ENCODE measurements at places on chromosomes 11 and 22. TPM values are rescaled to one million over a fixed set of nuclear protein-coding genes. Genes with fewer than 3 reads are reported as not detected.

GRCh38 chr11:19316434-19316833, 75.7 kb upstream of the E2F8 start:
- H3K4me1 ChIP-seq = no peaks in the 10 kb centered on the region
- DNase-seq = no peak
- no peak overlapping the region for H3K4me3 ChIP-seq
- H3K36me3 ChIP-seq = no peaks in the 10 kb centered on the region
- no peaks in the 10 kb centered on the region for H3K27me3 ChIP-seq

MMP20 gene
- not detected for total RNA-seq

DNA sequence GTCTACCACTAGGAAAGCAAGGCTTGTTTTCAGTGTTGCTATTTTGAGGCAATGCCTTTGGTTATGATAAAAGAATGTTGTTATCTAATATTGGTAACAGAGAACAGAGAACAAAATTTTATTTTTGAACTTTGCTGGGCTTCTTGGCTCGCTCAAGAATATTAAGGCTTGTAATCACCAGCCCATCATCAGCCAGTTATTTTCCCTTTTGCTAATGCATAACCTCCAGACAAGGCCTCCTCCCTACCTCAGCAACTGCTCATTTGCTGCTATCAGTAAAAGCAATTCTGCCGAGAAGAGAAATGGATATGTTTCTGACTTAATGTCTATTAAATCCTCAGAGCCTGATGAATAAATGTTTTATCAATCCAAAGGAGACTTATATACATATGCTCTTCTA, 8.9 kb downstream of the MTMR2 start:
- H3K4me1 ChIP-seq = no peaks in the 10 kb centered on the region
- no peak for DNase-seq
- H3K36me3 ChIP-seq = no peaks in the 10 kb centered on the region

DNA sequence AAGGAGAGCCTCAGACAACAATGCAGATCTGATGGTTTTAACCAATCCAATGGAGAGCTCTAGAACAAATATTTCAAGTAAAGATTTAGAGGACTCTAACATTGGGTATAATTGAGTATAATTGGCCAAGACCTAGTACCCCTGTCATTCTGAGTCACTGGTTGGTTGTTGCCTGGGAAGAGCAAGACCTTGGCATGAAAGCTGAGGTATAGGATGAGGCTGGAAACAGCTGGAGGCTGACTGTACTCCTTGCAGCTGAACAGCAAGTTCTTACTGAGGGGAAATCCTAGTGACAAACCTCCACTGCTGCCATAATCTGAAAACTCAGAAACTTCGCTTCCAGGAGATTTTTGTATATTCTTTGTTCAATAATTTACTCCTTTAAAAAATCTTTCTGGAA, 54.3 kb upstream of the MUC15 start:
- no peak overlapping the region for H3K27ac ChIP-seq
- H3K4me3 ChIP-seq = no peak overlapping the region
- H3K36me3 ChIP-seq = no peaks in the 10 kb centered on the region
- H3K27me3 ChIP-seq = no peaks in the 10 kb centered on the region
- H3K4me1 ChIP-seq = no peaks in the 10 kb centered on the region

FOSL1 gene
- total RNA-seq = 3.2 TPM

GRCh38 chr11:35618497-35619115, 346 bp downstream of the FJX1 start:
- DNase-seq = peak; percentile 52
- no peak overlapping the region for H3K4me3 ChIP-seq
- no peaks in the 10 kb centered on the region for H3K27me3 ChIP-seq
- H3K4me1 ChIP-seq = no peaks in the 10 kb centered on the region

All from kidney (tissue), 22 donors.